Activated CD4-positive, alpha-beta T cell treated with anti-CD3 and anti-CD28 coated beads, Interleukin-2, amount 10 ng/mL, durations not matched to agents 24 days and 14 days (primary cell): ENCODE measurements at places on chromosomes 7 and 10. TPM values are rescaled to one million over a fixed set of nuclear protein-coding genes. Genes with fewer than 3 reads are reported as not detected.

Gene ZNF467
- 0.21 TPM in 1 of 2 replicates, not detected in the other for total RNA-seq

DNA sequence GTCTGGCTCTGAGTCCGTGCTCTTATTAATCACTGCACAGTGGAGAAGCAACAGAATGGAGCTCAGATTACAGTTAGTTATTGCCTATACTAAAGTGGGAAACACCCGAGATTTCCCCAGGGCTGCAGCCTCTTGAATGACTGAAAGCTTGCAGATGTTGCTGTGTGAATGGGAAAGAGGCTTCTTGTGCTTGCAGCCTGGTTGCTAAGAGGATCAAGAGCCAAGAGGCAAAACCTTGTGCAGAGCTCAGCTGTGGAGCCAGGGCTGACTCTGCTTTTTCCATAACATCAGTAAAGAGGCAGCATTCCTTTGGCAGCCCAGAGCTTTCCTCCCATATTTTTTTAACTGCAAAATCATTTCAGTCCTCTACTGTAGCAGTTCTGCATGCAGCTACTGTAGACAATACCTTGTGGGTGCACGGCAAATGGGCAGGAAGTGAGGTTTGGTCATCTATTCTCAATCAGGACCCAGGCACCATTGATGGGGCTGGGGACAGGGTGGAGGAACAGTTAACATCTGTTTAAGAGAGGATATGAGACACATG lies 86.5 kb downstream of the RALA start:
- no peaks in the 10 kb centered on the region for H3K4me1 ChIP-seq
- DNase-seq, result no peak
- H3K4me3 ChIP-seq, result no peak overlapping the region
- no peaks in the 10 kb centered on the region for H3K27me3 ChIP-seq
- no peak overlapping the region for H3K27ac ChIP-seq

DNA sequence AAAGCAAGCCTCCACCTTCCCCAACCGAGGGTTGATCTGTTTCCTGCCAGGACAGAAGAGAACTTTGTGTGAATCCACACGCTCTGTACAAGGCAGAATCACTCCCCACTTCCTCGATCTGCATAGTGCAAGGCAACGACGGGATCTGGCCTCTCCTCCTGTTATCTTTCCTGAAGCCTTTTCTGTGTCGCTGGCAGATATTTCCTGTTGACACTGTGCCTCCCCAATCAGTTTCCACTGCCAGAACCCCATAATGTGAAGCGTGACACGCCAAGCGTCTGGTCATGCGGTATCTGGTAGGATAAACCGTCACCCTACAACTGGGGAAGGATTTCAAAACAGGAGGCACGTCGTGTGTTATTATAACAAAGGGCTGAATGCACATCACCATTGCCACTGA lies 57.2 kb downstream of the FAM171A1 start:
- H3K27me3 ChIP-seq, result no peaks in the 10 kb centered on the region
- H3K36me3 ChIP-seq, result no peaks in the 10 kb centered on the region
- no peak overlapping the region for H3K27ac ChIP-seq
- DNase-seq, result no peak

- H3K4me3 ChIP-seq, result no peak overlapping the region
- peaks cover 3% of the 10 kb centered on the region for H3K4me1 ChIP-seq
- no peak overlapping the region for H3K27ac ChIP-seq
- no peak for DNase-seq
These were observed 436.3 kb upstream of the NPVF start for GRCh38 chr7:25664593-25664992.

DNA sequence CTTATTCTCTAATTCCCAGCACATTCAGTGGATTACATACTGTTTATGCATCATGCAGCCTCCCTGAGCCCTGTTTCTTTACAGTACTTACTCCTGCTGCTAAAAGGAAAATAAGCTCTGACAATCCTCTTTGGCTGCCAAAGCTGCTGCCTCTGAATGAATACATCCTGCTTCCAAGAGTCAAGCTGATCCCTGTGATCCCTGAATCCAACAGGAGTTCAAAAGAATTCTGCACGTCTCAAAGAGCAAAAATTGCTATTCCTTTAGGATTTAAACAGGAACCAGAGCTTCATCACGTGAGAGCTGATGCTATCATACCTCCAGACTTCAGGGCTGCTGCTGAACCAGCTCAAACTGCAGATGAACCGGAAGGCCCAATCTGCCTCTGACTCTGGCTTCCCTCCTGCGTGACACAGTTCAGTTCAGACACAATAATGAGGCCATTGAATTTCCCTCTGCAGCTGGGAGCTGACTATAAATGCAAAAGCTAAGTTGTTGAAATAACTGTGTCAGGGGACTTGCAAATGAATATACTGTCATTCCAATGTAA lies 851.0 kb upstream of the PHF14 start:
- H3K4me1 ChIP-seq, result no peaks in the 10 kb centered on the region
- H3K36me3 ChIP-seq, result no peaks in the 10 kb centered on the region
- H3K27ac ChIP-seq, result no peak overlapping the region
- H3K27me3 ChIP-seq, result no peaks in the 10 kb centered on the region

GRCh38 chr7:131027287-131027773 lies 293.3 kb upstream of the KLF14 start:
- H3K36me3 ChIP-seq, result peaks cover 37% of the 10 kb centered on the region
- H3K27ac ChIP-seq, result peak overlapping the region; percentile 83
- DNase-seq, result peak; percentile 76
- H3K27me3 ChIP-seq, result no peaks in the 10 kb centered on the region

Gene TMEM196
- total RNA-seq, result not detected in 2 replicates

GRCh38 chr10:89275383-89275782 lies 23.8 kb upstream of the LIPA start:
- DNase-seq, result no peak
- H3K27ac ChIP-seq, result no peak overlapping the region
- H3K27me3 ChIP-seq, result peaks cover 45% of the 10 kb centered on the region
- H3K4me1 ChIP-seq, result no peaks in the 10 kb centered on the region
- H3K4me3 ChIP-seq, result no peak overlapping the region

Gene CALY
- total RNA-seq, result not detected in 2 replicates

DNA sequence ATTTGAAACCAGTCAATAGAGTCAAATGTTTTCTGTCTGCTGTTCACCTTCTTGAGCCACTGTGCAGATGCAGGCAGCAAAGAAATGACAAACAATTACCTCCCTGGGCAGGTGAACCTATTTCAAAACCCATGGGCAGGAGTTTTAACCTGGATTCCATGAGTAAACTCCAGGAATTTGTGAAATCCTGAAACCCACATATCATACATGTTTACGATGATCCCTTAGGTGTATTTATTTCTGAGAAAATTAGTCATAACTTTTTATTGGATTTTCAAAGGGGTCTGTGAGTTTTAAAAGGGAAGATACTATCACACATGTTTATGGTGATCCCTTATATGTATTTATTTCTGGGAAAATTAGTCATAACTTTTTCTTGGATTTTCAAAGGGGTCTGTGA lies 59.8 kb downstream of the ARL5B start:
- DNase-seq, result no peak
- no peak overlapping the region for H3K4me3 ChIP-seq
- H3K27ac ChIP-seq, result no peak overlapping the region
- H3K4me1 ChIP-seq, result no peaks in the 10 kb centered on the region
- no peaks in the 10 kb centered on the region for H3K36me3 ChIP-seq
- no peaks in the 10 kb centered on the region for H3K27me3 ChIP-seq

Gene OSBPL3
- 93.7 and 93.8 TPM in 2 replicates for total RNA-seq

GRCh38 chr7:45267262-45267661 lies 109.7 kb downstream of the RAMP3 start:
- no peak overlapping the region for H3K27ac ChIP-seq
- H3K4me3 ChIP-seq, result no peak overlapping the region
- H3K36me3 ChIP-seq, result no peaks in the 10 kb centered on the region
- H3K4me1 ChIP-seq, result no peaks in the 10 kb centered on the region

DNA sequence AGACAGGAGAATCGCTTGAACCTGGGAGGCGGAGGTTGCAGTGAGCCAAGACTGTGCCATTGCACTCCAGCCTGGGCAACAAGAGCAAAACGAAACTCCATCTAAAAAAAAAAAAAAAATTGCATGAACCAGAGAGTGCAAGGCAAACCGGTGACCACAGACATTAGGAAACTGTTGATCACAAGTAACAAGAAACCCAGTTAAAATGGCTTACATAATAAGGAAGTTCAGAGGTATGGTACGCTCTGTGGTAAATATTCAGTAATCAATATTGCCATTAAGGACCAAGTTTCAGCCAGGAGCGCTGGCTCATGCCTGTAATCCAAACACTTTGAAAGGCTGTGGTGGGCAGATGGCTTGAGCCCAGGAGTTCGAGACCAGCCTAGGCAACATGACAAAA lies 9.2 kb upstream of the NT5C2 start:
- H3K4me1 ChIP-seq, result peaks cover 7% of the 10 kb centered on the region
- no peak overlapping the region for H3K27ac ChIP-seq
- no peak overlapping the region for H3K4me3 ChIP-seq
- no peak for DNase-seq
- no peaks in the 10 kb centered on the region for H3K36me3 ChIP-seq

Gene BAIAP2L1
- 1.3 and 1.4 TPM in 2 replicates for total RNA-seq

Gene DGKI
- 16.2 and 21.4 TPM in 2 replicates for total RNA-seq

GRCh38 chr7:99041526-99041925 lies 102.4 kb downstream of the SMURF1 start:
- H3K4me3 ChIP-seq, result no peak overlapping the region
- H3K27ac ChIP-seq, result no peak overlapping the region
- no peaks in the 10 kb centered on the region for H3K27me3 ChIP-seq
- H3K36me3 ChIP-seq, result peaks cover 64% of the 10 kb centered on the region
- no peak for DNase-seq

DNA sequence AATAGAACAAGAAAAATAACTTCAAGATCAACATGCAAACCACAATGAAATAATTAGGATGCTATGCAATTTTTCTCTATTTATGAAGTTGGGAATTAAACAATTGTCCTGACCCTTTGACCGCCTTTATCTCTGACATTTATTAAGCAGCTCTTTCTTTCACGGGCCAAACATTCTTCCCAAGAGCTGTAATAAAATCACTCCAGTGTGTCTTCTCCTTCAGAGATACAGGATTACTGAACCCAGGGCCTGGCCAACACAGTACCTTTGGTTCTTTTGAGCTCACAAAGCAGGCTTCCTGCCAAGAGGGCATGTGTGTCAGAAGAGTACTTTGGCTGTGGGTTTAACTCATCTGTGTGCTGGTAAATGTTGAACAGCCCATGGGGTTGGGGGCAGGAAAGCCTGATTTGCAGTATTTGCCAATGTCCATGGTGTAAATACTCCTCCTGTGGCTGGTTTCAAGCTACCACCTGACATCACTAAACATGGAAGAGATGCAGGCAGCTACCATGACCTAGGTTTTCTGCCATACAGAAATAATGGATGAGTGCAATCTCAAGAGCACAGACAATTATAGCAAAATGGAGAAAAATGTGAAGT lies 121.7 kb downstream of the FANK1 start:
- no peaks in the 10 kb centered on the region for H3K36me3 ChIP-seq
- H3K27me3 ChIP-seq, result no peaks in the 10 kb centered on the region
- H3K27ac ChIP-seq, result no peak overlapping the region
- no peaks in the 10 kb centered on the region for H3K4me1 ChIP-seq
- DNase-seq, result no peak
- H3K4me3 ChIP-seq, result no peak overlapping the region

GRCh38 chr7:70131817-70132216 lies 533.5 kb downstream of the AUTS2 start:
- H3K27ac ChIP-seq, result no peak overlapping the region
- H3K27me3 ChIP-seq, result no peaks in the 10 kb centered on the region
- no peaks in the 10 kb centered on the region for H3K4me1 ChIP-seq
- no peak overlapping the region for H3K4me3 ChIP-seq
- no peaks in the 10 kb centered on the region for H3K36me3 ChIP-seq

Gene UBN2
- 12.5 and 15.2 TPM in 2 replicates for total RNA-seq

Gene SPACDR
- 2.7 and 2.9 TPM in 2 replicates for total RNA-seq
